ENCODE measurements at places on chromosomes 4 and X.

GRCh38 chr4:78930016-78930629, 9.1 kb downstream of the PAQR3 start:
- DNase-seq: no peak

GRCh38 chrX:151912221-151912620, 468 bp upstream of the MAGEA4 start:
- no peak for DNase-seq

DNA sequence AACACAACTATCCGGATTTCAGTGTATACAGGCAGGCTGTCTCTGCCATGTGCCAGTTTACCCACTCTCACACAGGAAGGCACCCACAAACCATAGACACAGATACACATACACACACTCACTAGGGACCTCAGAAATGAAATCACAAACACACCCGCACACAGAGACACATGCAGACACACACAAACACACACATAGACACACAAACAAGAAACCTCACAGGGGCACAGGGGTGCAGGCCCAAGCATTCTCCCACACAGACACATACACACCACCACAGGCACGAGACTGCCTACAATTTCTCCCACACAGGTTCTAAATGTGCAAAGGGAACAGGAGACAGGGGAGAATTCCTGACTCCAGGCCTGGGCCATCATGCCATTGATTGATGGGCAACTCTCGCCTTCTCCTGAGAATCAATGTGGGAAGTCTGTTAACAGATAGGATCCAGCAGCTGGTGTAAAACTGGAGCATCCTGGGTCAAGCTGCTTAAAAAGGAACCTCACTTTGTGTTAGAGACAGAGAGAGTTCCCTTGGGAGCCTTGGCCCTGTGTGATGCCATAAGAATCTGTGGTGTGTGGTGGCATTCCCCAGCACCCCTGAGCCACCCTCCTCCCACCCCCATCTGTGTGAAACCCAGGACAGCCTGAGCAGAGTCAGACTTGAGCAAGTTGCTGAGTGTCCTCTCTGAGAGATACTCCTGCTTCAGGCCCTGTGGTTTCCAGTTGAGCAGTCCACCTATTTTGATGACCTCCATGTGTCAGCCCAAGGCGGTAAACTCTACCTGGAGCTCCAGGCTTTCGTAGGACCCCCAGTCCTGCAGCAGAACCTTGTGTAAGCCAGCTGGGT, 33.9 kb downstream of the NBDY start:
- DNase-seq: no peak

DNA sequence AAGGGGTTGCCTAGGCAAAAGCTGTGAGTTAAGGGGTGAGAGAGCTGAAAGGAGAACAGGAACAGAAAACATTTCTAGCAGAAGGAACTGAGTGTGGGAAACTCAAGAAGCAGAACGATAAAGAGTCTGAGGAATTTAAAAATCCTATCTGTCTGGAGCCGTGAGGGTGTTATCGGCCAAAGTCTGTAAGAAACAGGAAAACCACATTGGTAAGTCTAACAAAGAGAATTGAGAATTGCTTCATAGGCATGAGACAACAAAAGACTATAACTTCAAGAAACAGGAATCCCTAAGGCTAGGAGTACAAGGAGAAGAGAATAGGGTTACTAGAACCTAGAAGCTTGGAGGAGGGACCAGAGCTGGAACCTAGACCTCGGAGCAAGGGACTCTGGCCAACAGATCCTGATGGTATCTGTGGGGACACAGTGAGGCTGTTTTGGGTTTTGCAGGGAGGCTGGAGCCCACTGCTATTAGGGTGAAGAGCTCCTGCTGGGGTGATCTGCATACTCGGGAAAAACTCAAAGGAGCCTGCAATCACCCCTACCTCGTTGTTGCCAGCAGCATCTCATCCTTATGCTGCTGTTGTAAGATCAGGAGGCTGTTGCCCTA, 175.6 kb downstream of the FBXO8 start:
- no peak for DNase-seq

All from NT2/D1 (cell line).